Spleen (tissue), 13 donors: ENCODE measurements at places on chromosomes 5 and 9.

DNA sequence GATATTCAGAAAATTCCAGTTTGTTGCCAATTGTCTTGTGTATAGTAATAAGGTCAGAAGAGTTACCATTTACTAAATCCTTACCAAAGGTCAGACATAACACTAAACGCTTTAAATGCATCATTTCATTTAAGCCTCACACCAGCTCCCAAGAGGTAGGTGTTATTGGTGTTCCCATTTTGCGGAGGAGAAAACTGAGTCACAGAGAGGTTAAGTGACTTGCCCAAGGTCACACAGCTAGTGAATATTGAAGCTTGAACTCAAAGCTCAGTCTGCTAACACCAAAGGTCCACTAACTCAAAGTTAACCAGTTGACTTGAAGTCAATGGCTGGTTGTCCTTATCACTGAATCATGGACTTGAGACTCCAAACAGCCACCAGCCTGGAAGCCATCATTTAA lies 40.8 kb upstream of the NTNG2 start:
- no peak for DNase-seq

DNA sequence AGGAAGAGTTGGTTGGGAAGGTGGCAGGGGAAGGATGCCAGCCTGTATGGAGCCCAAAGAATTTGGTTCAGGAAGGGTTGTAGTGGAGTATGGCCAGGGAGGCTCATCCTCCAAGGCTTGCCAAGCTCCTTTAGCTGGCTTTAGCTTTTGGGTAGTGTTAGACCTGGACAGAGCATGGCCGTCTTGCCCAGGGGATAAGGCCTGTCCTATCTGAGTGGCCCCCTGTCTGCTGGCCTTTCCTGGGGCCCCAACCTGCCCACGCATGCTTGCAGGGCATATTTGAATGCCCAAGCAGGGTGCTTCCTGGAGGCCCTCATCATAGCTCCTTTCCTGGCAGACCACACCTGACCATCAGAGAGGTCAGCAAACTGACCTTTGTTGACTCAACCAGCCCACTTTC lies 227.7 kb downstream of the CDH12 start:
- no peak for DNase-seq

DNA sequence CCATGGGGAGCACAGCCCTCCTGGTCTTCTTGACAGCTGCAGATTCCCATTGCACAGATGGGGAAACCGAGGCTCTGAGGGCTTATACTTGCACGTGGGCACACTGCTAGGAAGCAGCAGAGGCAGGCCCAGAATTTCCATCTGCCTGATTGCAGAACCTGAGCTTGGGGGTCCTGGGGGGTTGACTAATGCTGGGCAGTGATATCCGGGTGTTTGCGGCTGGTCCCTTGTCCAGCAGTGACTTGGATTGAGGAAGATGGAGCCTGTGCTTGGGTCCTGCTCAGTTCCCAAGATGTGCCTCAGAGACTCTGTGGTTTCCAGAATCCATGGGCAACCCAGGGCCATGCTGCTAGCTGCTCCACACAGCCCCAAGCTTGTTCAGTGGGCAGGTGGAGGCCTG lies 91.2 kb downstream of the PHF2 start:
- DNase-seq = peak; percentile 53

DNA sequence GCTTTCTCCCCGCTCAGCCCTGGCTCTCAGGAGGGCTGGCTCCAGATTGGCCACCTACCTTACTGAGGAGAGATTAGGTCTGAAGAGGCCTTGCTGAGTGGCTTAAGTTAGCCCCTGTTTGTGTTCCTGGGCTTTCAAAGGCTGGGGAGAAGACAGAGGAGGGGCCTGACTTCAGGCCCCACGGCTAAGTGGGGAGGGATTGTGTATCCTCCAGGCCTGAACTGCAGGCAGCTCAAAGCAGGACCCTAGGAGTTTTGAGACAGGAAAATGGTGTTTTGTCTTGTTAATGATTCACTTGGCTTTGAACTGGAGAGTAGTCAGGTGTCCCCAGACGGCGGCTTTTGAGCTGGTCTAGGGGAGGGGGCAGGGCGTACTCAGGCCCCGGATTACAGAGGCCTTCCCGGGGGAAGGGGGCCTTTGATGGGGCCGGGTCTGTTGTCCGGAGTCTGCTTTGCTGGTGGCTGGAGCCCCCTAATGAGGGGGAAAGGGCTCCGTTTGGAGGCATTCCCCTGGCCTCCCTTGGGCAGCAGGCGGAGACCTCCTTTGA lies 162.0 kb upstream of the SMIM23 start:
- no peak for DNase-seq

- DNase-seq = no peak
Observed at GRCh38 chr5:141427783-141428426, 2.4 kb upstream of the PCDHGA12 start.

DNA sequence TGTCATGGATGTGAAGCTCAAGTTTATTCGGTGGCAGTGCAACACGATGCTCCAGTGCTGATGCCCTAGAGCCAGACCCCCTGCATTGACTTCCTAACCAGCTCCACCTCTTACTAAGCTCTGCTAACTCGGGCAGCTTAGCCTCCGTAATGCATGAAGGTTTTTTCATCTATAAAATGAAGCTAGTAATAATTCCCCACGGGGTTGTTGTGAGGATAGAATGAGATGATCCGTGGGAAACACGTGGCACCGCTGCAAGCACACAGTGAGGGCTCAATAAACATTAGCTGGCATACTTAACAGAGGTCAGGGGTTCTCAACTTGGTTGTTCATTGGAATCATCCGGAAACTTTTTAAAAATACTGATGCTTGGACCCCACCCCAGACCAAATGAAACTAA lies 6.8 kb downstream of the ENC1 start:
- DNase-seq = no peak

- no peak for DNase-seq
Observed at GRCh38 chr9:107789001-107789700, 299.6 kb upstream of the KLF4 start.

DNA sequence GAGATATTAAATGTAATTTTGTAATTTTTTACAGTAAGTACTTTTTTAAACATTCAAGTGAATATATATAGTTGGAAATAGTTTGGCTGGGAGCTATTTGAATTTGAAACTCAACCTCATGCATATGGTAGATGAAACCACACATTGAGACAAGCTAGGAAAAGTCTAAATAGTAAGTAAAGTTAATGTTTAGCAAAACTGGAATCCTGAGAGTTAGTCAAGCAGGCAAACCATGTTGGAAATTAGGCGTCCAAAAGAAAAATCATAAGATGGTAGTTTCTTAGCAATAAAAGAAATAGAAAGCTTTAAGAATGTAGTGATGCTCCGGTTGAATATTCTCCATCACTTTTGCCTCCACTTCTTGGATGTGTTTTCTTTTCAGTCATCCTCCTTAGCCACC lies 657.1 kb upstream of the CDH10 start:
- DNase-seq = no peak

GRCh38 chr9:93663877-93664548 lies 87.6 kb downstream of the PHF2 start:
- peak; percentile 64 for DNase-seq

GRCh38 chr5:10596886-10597451 lies 33.1 kb downstream of the ANKRD33B start:
- no peak for DNase-seq

GRCh38 chr5:36270175-36270574 lies 28.4 kb upstream of the NADK2 start:
- DNase-seq = no peak

DNA sequence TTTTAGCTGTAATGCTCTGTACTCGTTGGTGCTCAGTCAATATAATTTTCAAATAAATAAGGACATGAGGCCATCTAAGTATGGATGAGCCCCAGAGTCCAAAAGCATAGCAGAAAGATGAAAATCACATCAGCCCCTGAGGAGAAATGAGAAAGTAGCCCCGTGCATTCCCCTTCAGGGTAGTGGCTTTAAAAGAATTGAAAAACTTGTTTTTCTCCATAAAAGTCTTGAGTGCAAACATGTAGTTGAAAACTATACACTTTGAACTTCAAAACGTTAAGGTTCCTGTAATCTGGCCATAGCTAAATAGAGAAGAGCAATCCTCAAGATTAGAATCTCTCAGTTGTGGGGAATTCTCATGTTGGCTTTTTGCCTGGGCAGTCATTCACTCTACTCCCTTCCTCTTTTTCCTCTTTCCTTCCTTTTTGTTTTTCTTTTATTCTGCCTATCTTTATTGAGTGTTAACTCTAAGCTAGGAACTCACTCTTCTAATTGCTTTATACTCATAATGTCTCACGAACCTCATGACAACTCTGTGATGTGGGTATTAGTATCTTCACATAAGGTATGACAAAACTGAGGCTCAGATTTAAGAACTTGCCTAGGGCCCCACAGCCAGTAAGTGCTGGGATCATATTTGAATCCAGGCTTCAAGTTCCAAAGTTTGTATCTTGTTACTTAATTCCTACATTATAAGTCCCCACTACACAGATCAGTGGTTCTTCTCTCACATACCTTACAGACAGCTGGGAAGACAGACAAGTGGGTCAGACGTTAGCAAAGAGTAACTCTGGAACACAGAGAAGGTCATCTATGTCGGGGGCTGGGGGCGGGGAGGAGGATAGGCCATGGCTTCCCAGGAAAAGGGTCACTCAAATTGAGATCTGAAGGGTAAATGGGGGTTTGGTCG lies 46.4 kb upstream of the ABCA1 start:
- no peak for DNase-seq

- no peak for DNase-seq
Observed at GRCh38 chr5:133265257-133265656, 213.4 kb downstream of the HSPA4 start.

- no peak for DNase-seq
Observed at GRCh38 chr5:11248966-11249365, 487.9 kb upstream of the DAP start.

- no peak for DNase-seq
Observed at GRCh38 chr5:134511796-134512660, 13.4 kb upstream of the JADE2 start.

GRCh38 chr5:43396762-43397304 lies 15.4 kb downstream of the CCL28 start:
- DNase-seq = peak; percentile 92

DNA sequence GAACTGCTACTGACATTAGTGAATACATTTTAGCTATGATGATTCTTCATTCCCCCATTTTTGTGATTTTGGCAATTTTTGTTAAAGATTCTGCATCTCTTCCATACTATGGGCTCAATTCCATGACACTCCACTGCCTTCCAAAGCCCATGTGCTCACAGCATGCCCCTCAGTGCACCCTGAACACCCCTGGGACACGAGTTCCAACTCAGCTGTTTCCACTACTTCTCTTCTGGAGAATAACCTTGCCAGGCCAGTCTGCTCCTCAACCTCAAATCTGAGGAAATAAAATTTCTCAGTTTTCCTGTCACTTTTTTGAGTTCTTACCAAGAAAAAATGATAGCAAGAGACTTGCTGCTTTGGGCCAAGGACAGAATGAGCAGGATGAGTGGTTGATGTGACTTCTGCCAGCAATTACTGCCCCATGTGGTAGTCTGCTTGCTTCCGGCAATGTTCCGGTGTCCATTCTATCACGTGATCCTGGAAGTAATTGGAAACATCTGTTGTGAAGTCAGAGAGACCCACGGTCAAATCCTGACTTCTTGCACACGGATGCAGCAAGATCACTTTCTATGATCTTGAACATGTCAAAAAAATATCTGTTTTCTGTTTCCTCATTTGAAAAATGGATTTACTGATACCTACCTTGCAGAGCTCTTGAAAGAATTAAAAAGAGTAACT lies 58.3 kb downstream of the EGFLAM start:
- no peak for DNase-seq

DNA sequence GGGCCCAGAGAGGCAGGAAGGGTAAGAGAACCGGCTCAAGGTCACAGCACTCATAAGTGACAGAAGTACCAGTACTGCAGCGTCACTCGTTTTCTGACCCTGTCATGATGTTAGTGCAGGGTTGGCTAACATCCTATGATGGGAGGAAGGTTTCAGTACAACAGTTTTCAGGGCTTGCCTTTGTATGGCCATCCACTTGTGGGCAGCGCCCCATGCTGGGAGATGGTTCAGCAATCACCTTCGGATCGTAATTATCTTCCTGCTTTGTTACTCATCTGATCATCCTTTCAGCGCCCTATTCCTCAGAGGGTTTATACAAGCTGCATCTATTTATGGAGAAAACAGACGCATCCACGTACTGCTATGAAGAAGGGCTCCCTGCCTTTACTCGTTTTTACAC lies 2.4 kb downstream of the MAP1B start:
- DNase-seq = no peak

DNA sequence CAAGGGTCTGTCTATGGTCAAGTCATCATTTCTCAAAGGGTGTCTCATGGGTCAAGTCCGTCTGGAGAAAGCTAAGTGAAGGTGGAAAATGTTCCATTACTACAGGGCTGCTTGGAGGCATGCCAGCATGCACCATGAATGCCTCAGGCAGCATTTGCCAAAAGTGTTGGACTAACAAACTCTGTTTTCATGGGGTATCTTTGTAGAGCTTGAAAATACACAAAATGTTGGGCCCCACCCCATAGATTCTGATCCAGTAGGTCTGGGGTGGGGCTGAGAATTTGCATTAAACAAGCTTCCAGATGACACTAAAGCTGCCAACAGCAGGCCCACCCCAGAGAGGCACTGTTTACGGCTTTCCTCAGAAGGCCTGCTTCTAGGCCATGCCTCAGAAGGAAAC lies 75.0 kb upstream of the FRRS1L start:
- DNase-seq = no peak

- DNase-seq = no peak
Observed at GRCh38 chr9:132946211-132946610, 1.8 kb upstream of the TSC1 start.

DNA sequence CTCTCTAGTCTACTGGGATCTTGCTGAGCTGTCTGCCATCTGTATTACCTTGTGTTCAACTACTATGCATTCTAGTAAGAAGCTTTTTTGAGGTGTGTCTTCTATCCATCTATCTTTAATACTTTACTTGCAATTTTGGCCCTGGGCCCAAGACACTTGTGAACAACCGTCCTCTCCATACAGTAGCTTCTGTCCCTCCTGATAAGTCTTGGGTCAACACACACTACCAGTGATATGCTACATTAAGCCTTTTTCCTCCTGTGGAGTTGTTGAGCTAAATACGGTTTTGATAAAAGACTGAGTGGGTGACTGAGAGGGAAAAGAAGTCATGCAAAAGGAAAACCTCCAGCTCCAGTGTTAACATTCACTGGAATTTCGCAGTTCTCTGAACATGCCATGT lies 133.3 kb upstream of the PCA3 start:
- DNase-seq = no peak

DNA sequence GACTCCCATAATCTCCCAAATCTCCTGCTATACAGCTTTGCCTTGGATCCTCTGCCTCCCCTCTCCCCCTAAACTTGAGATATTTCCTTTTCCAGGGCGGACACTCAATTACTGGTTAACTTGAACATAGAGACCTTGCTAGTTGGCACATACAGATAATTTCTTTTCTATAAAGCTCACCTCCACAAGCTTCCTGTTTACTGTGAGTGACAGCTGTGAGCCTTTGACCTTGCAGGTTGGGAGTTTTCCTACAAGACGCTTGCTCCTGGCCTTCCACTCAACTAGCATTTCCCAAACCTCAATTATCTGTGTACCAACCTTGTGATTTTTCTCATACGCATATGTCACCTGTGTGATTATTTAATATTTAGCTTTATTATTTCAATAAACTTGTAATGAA lies 114.5 kb downstream of the GNA14 start:
- no peak for DNase-seq

DNA sequence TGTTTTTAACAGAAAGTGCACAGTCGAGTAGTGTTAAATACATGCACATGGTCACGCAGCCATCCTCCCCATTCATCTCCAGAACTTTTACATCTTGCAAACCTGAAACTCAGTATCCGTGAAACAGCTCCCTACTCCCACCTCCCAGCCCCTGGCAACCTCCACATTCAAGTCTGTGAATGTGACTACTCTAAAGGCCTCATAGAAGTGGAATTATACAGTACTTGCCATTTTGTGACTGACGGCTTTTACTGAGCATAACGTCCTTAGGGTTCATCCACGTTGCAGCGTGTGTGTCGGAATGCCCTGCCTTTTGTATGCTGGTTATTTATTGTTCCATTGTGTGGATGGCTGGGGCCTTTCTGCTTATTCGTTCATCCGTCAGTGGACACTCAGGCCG lies 35.8 kb downstream of the USP20 start:
- no peak for DNase-seq
